ENCODE measurements at places on chromosomes 1 and 21. TPM values are rescaled to one million over a fixed set of nuclear protein-coding genes. Genes with fewer than 3 reads are reported as not detected.

DNA sequence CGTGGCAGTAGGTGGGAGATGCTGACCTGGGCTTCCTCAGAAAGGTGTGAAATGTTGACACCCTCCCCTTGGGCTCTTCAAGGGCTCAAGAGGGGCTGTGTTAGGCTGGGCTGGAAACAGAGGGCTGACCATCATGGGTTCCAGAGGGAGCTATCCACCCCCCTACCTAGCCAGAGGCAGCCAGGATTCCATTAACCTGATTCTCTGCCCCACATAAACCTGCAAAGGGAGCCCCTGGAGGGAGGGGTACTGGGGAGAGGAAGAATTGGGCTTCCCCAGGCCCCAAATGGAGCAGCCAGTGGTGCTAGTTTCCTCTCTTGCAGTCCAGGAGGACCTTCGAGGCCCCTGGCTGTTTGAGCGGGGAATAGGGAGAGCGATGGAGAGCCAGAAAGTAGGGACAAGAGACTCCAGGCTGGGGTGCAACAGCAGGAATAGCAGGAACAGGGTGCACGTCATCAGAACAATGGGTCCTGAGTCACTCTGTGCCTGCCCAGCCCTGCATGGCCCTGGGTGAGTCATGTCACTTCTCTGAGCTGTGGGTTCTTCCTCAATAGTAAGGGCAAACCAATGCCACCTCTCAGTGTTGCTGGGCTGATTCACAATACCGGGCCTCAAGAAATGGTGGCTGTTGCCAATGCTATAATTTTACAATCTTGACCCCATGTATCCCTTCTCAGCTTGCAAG lies 121.2 kb downstream of the EPHB2 start:
- no peaks in the 10 kb centered on the region for H3K36me3 ChIP-seq
- no peaks in the 10 kb centered on the region for H3K27me3 ChIP-seq
- no peak overlapping the region for H3K27ac ChIP-seq
- H3K4me1 ChIP-seq = peaks cover 6% of the 10 kb centered on the region
- H3K4me3 ChIP-seq = no peak overlapping the region

Gene PIGV
- 20.3 TPM for total RNA-seq

DNA sequence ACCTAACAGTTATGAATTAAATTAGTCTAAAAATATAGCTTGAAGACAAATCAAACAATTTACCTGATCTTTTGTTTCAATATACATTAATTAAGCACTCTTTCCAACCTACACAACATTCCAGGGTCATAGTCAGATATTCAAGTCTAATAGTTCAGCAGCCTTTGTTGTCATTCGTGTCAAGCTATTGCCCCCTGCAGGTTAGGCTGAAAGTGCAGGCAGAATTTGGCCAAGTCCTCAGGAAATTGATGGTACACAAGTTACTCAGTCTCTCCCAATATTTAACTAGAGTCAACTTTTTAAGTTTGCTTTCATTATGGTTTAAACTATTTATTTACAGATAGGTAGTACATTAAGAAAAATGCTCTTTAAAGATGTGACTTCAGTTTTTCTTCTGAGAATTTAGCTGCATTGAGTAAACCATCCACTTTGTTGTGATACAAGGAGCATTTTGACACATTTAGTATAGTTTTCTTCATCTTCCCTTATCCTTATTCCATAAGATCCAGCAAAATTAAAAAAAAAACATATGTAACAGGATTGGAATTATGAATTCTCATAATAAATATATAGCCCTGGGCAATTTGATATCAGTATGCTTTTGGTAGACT lies 130.3 kb upstream of the DPYD start:
- no peak overlapping the region for H3K4me3 ChIP-seq
- H3K27me3 ChIP-seq = peaks cover 69% of the 10 kb centered on the region
- peak; percentile 51 for DNase-seq
- peaks cover 15% of the 10 kb centered on the region for H3K4me1 ChIP-seq
- H3K36me3 ChIP-seq = no peaks in the 10 kb centered on the region

DNA sequence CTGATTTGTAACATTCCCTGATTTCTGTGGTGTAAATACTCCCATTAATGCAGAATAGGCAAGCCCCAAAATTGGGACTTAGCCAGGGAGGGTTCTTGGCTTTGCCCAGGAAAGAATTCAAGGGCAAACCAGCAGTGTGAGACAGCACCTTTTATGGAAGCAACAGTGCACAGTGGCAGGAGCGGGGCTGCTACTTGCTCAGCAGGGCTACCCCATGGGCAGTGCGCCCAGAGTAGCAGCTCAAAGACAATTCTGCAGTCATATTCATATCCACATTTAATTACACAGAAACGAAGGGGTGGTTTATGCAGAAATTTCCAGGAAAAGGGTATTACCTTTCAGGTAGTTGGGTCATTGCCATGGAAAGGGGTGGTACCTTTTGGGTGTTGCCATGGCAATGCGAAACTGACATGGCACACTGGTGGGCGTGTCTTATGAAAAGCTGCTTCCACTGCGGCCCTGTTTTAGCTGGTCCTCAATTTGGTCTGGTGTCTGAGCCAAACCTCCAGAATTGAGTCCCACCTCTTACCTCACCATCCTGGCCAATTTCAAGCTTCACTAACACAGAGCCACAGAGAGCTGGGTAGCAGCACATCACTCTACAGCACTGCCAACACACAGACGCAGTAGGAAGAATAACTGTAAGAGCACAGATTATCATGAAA lies 35.9 kb downstream of the FHAD1 start:
- H3K27me3 ChIP-seq = no peaks in the 10 kb centered on the region
- DNase-seq = no peak
- no peaks in the 10 kb centered on the region for H3K4me1 ChIP-seq

DNA sequence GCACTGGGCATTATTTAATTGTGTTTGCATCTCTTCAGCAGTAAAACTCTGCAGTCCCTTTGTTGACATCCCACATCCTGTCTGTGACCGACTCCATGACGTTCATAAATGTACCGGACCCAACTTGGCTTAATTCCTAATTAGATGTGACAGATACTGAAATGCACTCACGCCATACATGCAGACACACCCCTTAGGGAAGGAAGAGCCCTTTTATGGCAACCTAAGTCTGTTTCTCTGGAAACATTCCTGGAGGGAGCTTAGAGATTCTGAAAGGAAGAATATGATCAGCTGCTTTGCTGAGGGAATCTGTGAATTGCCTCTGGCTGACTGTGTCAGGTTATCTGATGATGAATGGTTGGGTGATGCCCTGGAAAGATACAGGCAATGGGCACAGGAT lies 33.4 kb downstream of the ADAMTS5 start:
- H3K36me3 ChIP-seq = no peaks in the 10 kb centered on the region
- no peak overlapping the region for H3K4me3 ChIP-seq
- no peaks in the 10 kb centered on the region for H3K27me3 ChIP-seq
- H3K27ac ChIP-seq = no peak overlapping the region

- H3K27ac ChIP-seq = no peak overlapping the region
- H3K4me3 ChIP-seq = no peak overlapping the region
- DNase-seq = no peak
These were observed 90.1 kb downstream of the DTL start for GRCh38 chr1:212125654-212126053.

- no peaks in the 10 kb centered on the region for H3K27me3 ChIP-seq
- no peaks in the 10 kb centered on the region for H3K36me3 ChIP-seq
- no peaks in the 10 kb centered on the region for H3K4me1 ChIP-seq
- H3K4me3 ChIP-seq = no peak overlapping the region
- no peak for DNase-seq
- no peak overlapping the region for H3K27ac ChIP-seq
These were observed 8.0 kb downstream of the CYYR1 start for GRCh38 chr21:26565111-26565510.

Gene HSPA13
- 19.0 TPM for total RNA-seq

DNA sequence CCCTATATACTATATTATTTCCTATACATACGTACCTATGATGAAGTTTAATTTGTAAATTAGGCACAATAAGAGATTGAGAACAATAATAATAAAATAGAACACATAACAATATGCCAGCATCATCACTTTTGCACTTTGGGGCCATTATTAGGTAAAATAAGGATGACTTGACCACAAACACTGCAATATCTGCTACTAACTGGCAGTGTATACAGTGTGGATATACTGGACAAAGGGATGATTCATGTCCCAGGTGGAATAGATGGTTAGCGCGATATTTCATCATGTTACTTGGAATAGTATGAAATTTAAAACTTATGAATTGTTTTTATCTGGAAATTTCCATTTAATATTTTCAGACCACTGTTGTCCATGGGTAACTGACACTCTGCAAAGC lies 35.4 kb upstream of the TXLNA start:
- no peaks in the 10 kb centered on the region for H3K36me3 ChIP-seq
- peaks cover 16% of the 10 kb centered on the region for H3K4me1 ChIP-seq
- DNase-seq = no peak
- no peaks in the 10 kb centered on the region for H3K27me3 ChIP-seq
- no peak overlapping the region for H3K4me3 ChIP-seq

- no peak overlapping the region for H3K27ac ChIP-seq
- no peaks in the 10 kb centered on the region for H3K4me1 ChIP-seq
- H3K4me3 ChIP-seq = no peak overlapping the region
- DNase-seq = no peak
- H3K27me3 ChIP-seq = no peaks in the 10 kb centered on the region
These were observed 96.9 kb downstream of the LPAR3 start for GRCh38 chr1:84795966-84796600.

DNA sequence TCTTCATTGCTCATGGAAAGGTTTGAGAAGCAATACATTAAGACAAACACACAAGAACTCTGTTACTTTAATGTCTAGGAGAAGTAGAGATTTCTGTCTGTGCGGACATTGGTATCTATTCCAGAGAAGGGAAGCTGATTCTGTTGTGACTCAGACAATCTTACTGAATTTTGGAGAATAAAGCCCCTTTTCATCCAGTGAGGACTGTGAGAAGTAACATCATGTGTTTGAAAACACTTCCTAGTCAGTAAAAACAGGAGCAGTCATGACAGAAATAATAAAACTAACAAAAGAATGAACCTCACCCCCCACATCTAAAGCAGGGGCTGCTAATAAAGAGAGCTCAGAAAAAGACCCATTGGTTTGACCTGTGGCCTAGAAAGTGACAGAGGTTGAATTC lies 46.6 kb downstream of the NEK7 start:
- H3K36me3 ChIP-seq = no peaks in the 10 kb centered on the region
- no peaks in the 10 kb centered on the region for H3K27me3 ChIP-seq
- peaks cover 24% of the 10 kb centered on the region for H3K4me1 ChIP-seq
- no peak overlapping the region for H3K27ac ChIP-seq

- H3K4me3 ChIP-seq = no peak overlapping the region
- no peaks in the 10 kb centered on the region for H3K27me3 ChIP-seq
- H3K36me3 ChIP-seq = peaks cover 43% of the 10 kb centered on the region
- no peak for DNase-seq
- no peaks in the 10 kb centered on the region for H3K4me1 ChIP-seq
These were observed 78.8 kb upstream of the RBM34 start for GRCh38 chr1:235239851-235240250.

GRCh38 chr1:114892194-114892918 lies 37.7 kb downstream of the SYCP1 start:
- no peak for DNase-seq
- H3K27me3 ChIP-seq = no peaks in the 10 kb centered on the region
- H3K4me3 ChIP-seq = no peak overlapping the region
- H3K4me1 ChIP-seq = no peaks in the 10 kb centered on the region

DNA sequence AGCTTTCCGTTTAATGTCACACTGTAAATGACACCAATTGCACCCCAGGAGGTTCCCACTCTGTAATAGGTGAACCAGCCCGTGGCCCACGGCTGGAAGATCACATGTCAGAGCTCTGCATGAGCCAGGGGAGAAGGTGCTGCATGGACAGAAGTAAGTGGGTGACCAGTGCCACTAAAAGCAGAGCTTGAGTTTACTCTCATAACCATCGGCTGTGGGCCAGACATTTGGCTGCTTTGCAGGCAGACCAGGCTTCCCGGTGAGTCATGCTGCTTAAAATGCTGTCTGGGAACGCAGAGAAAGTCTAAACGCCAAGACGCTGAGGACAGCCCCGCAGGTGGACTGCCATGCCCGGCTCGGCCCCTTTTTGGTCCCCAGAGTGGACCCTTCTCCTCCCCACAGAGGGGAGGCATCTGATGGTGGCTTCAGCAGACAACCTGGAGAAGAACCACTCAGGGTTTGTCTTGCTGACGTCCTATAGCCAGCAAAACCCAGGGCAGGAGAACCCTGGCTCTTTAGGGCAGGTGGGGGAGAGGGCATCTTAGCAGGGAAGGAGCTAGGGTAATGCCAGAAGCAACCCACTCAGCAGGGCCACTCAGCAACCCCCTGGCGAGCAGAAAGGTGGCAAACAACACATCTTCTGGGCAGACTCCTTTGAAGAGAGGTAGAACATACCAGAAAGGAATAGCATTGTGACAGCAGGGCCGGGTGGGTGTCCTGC lies 7.3 kb downstream of the KIAA2013 start:
- no peak for DNase-seq
- no peak overlapping the region for H3K4me3 ChIP-seq
- no peak overlapping the region for H3K27ac ChIP-seq
- no peaks in the 10 kb centered on the region for H3K27me3 ChIP-seq
- peaks cover 67% of the 10 kb centered on the region for H3K36me3 ChIP-seq
